Activated T-cell treated with anti-CD3 and anti-CD28 coated beads, Interleukin-2, amount 50 U/mL, for 48 hours (primary cell): ENCODE measurements at places on chromosomes 4 and X.

DNA sequence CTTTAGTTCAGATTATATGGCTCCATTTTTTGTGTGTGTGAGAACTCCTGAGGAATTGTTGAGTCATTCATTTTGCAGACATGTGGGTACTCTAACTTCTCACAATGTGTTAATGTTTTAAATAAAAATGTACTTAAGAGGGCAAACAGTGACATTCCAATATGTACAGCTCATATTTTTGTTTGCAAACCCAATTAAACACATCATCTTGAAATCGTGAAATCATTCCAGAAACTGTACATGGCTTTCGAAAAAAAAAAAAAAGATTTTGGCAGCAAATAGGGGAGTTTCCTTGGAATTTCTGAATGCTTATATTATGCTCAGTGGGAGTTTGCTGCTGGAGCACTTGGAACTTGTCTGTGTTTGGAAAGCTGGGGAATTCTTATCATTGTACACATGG lies 85.0 kb downstream of the HPGD start:
- no peak for DNase-seq

DNA sequence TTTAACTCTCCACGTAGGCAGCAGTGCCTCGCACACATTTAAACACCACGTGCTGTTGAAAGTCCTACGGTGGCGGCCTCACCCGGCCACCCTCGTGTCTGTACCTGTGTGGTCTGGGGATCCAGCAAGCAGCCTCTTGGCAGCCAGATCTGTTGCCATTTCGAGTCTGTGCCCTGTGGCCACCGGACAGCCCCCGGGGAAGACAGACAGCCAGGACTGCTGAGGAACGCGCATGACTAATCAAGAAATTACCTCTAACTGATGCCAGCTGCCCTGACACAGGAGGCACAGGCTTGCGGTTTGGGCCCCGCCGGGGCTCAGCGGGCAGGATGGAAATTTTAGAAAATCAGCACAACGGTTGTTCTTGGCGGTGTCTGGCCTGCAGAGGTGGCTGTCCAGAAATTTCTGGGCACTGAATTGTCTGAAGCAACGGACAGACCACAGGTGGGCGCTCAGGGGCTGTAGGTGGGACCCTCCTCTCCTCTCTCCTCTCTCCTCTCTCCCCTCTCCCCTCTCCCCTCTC lies 15.6 kb upstream of the ASMTL start:
- DNase-seq, result peak; percentile 81

- no peak for DNase-seq
These were observed 34.1 kb upstream of the CLDN24 start for GRCh38 chr4:183356173-183356830.

DNA sequence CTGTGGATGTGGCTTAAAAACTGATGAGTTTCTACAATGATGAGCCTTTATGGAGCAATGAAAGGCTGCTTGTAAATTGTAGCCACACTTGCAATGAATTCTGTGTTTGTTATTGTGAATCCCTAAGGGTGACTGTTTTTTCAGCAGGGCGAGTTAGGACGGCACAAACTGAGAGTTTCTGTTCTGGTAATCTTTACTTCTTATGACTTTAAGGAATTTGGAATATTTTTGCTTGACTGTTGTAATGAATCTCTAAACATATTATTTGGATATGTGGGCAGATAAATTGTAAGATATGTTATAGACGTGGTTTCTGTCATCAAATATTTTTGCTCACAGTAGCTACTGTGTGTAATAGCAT lies 22.2 kb downstream of the RBPJ start:
- DNase-seq, result no peak

DNA sequence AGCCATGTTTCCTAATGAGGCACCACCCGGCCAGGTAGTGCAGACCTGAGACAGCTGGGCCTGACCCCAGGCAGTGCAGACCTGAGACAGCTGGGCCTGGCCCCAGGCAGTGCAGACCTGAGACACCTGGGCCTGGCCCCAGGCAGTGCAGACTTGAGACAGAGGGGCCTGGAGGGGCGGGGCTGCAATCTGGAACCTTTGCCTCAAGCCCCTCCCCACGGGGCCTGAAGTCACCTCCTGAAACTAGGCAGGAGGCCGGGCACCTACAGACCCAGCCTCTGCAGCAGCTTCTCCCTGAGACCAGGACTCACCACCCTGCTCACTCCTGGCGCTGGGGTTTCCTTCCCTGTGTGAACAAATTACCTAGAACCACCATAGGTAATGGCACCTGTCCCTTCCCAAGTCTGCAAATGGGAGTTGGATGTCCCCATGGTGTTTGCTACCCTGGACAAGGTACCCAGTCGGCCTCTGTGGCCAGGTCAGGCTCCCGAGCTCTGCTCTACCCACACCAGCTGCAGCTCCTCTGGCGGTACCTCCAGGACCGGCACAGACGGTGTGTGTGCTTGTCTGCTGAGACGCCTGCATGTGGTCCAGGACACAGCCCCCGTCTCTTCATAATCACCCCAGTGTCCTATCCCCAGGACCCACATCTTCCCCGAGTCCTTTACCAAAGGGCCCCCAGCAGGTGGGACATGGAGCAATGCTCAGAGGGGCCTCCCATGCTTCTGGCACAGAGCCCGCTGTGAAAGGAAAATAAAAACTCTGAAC lies 53.1 kb upstream of the C4orf50 start:
- no peak for DNase-seq

GRCh38 chr4:109412776-109413175 lies 20.8 kb upstream of the SEC24B start:
- DNase-seq, result no peak

- DNase-seq, result no peak
These were observed 53.5 kb upstream of the FGF13 start for GRCh38 chrX:138765051-138765450.

- no peak for DNase-seq
These were observed 28.9 kb downstream of the CPEB2 start for GRCh38 chr4:15031197-15031596.

GRCh38 chr4:154277172-154277571 lies 214.4 kb downstream of the DCHS2 start:
- DNase-seq, result no peak

DNA sequence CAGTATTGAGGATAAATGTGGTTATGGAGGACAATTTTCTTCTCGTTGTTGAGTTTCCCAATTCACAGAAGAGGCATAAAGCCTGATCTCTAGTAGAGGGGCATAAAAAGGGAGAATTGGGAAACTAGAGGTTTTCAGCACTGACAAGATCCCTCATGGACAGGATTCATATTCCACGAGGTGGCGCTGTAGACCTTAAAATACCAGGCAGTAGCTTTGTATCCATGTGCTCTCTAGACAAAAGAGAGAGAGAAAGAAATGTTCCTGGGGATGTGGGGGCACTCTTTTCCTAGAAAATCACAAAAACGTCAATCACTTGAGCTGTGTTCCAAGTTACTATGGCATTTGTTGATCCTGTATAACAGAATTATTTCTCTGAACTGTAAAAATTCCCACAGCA lies 128.3 kb downstream of the MAGEE1 start:
- peak; percentile 22 for DNase-seq

DNA sequence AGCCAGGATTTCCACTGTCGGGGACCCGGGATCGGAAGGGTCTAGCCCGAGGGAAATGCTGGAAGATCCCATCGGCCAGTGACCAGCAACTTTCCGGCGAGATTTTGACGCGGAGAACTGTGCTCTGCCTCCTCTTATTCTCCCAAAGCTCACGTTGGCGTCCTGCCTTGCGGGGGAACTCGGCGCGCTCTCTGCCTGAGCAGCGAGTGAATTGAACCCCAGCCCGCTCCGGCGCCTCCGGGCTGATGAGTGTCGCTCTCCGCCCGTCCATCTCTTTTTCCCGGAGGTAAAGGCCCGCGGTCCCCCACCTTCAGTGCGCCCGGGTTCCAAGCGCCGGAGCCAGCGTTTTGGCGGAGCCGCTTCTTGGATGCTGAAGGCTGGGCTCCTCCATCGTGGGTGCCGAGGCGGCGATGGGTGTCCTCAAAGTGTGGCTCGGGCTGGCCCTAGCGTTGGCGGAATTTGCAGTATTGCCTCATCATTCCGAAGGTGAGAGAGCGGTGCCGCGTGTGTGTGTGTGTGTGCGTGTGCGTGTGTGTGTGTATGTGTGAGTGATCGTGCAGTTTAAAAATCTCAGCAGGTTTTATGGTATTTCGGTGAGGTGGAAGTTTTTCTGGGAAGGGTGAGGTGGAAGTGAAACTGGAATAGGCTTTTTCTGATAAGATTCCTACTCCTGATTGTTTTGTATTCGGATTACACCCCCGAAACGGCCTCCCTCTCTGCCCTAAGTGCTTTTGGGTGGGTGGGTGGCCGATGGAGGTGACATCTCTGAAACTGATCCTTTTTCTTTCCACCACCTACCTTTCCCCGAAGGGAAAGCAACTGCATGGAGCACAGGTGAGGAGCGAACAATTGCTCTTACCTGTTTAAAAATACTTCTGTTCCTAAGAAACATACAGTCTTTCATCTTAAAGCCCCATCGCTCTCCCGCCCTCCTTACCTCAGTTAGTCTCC lies 752 bp downstream of the FRAS1 start:
- DNase-seq, result peak; percentile 60

DNA sequence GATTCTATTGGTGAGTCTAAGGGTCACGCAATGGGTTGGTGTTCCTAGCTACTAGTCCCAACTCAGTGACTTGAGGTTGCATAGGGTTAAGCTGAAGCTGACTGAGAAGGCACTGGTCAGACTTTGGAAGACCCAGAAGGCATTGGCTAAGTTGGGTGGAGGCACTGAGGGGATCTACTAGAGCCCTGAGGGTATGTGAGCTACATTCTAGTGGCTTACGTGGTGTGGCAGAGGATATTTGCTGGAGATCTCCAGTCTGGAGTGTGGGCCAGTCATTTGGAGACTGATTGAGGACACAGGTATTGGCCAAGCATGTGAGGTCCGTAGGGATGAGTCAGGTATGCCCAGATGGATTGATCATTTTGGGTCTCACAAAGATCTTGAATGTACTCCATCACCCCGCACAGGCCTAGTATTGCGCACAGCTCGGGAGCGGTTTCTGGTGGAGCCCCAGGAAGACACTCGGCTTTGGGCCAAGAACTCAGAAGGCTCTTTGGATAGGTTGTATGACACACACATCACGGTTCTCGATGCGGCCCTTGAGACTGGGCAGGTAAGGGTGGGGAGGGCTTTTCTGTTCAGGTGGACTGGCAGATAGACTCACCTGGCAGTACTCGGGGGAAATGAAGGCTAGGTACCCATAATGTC lies 7.2 kb downstream of the USP11 start:
- DNase-seq, result no peak

- DNase-seq, result no peak
These were observed 321.6 kb downstream of the TENM3 start for GRCh38 chr4:182564724-182565369.

DNA sequence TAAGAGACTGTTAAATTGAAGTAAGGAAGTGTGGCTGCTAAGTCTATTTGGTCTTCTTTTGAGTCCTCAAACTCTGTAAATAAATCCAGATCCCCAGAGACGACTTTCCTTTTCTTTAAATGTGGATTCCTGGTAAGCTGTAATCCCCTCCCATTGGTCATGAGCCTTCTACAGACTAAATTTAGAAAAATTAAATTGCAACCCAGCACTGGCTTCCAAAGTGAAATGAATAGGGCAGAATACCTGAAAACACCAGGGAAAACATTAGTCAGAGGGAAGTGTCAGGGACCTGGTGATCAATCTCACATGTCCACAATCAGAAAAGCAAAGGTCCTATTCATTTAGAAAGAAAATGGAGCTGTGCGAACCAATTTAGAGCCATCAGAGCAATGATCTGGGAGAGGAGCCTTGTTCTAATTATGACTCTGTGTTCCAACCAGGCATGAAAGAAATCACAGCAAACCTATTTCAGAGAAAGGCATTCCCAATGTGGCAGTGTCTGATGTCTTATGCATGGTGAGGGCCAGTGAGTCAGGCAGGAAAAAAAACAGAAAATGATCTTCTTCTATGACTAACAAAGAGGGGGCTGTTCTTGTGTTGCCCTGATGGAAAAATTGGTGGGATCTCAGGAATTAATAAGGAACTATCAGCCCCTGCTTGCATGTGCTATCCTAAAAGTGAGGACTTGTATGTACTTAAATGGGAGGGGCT lies 19.8 kb upstream of the CCDC149 start:
- DNase-seq, result no peak

- DNase-seq, result no peak
These were observed 819.3 kb downstream of the PCDH7 start for GRCh38 chr4:31539284-31540069.
